ENCODE measurements at places on chromosomes 4 and X. TPM values are rescaled to one million over a fixed set of nuclear protein-coding genes. Genes with fewer than 3 reads are reported as not detected.

Gene SCD5
- 46.9 TPM for polyA plus RNA-seq

Gene IL9R
- polyA plus RNA-seq, result not detected

Gene PRDM8
- polyA plus RNA-seq, result 1.9 TPM

Gene CHST7
- polyA plus RNA-seq, result 2.1 TPM

Gene CORIN
- 4.5 TPM for polyA plus RNA-seq

Gene KLB
- polyA plus RNA-seq, result 0.22 TPM

Gene CLIC2
- 2.5 TPM for polyA plus RNA-seq

Gene SLITRK4
- polyA plus RNA-seq, result 14.7 TPM

Gene KCTD8
- 2.2 TPM for polyA plus RNA-seq

Gene EFHC2
- polyA plus RNA-seq, result 10.4 TPM

Gene INPP4B
- polyA plus RNA-seq, result 9.4 TPM

Gene MGAT4D
- polyA plus RNA-seq, result not detected

Gene TEX13C
- not detected for polyA plus RNA-seq

Gene TLR1
- polyA plus RNA-seq, result 5.3 TPM

Gene KLKB1
- 1.3 TPM for polyA plus RNA-seq

Gene FAT4
- polyA plus RNA-seq, result 36.8 TPM

Gene CDX4
- not detected for polyA plus RNA-seq

Gene FABP2
- polyA plus RNA-seq, result not detected

Gene HAND2
- polyA plus RNA-seq, result not detected

Measured in renal cortex interstitium (tissue), 15 donors.